ENCODE measurements at places on chromosomes 6 and 20.

- DNase-seq: no peak
Observed at GRCh38 chr6:37979392-37980221, 160.1 kb downstream of the ZFAND3 start.

DNA sequence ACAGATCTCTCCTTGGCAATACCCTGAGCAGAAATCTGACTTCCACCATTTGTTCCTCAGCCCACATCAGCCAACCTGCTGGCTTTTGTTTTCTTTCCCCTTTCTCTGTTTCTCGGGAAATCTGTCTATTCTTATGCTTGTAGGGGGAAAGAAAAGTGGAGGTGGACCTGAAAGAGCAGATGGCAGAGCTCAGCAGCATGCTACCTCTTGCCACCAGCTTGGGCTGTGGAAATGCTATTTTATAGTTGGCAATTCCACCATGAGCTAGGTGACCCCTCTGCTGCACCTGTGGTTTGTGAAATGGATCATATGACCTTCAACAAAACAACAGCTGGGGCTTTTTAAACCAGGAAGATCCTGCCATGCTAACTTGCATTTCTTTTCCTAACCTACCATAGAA, 6.8 kb upstream of the SPATS1 start:
- no peak for DNase-seq

DNA sequence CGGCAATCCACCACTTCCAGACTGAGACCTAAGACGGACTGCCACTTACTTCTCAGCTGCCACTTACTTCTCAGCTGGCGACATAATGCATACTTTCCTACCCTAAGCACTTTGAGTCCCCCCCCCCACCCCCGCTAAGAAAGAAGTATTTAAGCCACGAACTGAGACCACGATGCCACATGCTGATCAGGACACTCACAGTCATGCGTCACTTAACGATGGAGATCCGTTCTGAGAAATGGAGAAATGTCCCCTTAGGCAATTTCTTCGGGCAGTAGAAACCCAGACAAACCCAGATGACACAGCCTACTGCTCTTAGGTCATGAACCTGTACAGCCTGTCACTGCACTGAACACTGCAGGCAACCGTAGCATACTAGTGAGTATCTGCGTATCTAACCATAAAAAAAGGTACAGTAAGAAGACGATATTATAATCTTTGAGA, 690 bp downstream of the IFNGR1 start:
- DNase-seq: no peak

GRCh38 chr6:257774-258173, 34.5 kb upstream of the DUSP22 start:
- no peak for DNase-seq

DNA sequence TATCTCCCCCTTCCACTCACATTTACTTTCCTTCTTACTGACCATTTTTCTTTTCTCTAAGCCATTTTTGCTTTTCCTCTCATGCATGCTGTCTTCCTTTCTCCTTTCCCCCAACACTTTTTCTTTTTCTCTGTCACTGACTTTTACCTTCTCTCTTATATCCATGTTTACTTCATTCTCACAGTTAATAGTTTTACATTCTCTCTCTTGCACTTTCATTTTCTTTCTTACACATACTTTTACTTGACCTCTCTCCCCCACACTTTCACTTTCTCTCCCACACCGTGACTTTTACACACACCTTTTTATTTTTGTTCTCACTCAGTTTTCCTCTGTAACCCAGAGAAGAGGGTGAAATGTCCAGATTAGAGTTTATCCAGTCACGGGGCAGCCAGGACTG, 636.3 kb downstream of the PTPRT start:
- DNase-seq: no peak
